ENCODE measurements at places on chromosomes 12 and 14.
A peak's percentile ranks its signal among the peaks of the same experiment; 100 is the strongest.

GRCh38 chr12:75099210-75099609 lies 110.4 kb downstream of the KCNC2 start:
- DNase-seq, result no peak

- no peak for DNase-seq
Measured at GRCh38 chr12:92574051-92574783, 128.6 kb upstream of the PLEKHG7 start.

DNA sequence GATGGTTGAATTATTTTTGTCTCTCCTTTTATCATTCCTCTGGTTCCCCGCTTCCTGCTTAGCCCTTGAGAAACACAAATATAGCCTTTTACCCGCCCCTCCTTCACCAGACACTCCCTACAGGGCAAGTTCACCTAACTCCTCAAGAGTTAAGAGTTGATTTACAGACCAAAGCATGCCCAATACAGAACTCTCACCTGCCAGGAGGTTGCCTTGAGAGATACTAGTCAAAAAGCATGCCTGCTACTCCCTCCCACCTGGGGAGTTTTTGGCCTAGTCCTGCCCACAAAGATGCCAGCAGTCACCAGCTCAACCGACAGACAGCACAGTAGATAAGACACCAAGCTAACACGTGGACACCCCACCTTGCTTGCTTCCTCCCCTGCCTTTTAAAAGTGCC lies 11.2 kb downstream of the LGMN start:
- no peak for DNase-seq

- no peak for DNase-seq
Measured at GRCh38 chr12:71671816-71672215, 7.7 kb downstream of the THAP2 start.

DNA sequence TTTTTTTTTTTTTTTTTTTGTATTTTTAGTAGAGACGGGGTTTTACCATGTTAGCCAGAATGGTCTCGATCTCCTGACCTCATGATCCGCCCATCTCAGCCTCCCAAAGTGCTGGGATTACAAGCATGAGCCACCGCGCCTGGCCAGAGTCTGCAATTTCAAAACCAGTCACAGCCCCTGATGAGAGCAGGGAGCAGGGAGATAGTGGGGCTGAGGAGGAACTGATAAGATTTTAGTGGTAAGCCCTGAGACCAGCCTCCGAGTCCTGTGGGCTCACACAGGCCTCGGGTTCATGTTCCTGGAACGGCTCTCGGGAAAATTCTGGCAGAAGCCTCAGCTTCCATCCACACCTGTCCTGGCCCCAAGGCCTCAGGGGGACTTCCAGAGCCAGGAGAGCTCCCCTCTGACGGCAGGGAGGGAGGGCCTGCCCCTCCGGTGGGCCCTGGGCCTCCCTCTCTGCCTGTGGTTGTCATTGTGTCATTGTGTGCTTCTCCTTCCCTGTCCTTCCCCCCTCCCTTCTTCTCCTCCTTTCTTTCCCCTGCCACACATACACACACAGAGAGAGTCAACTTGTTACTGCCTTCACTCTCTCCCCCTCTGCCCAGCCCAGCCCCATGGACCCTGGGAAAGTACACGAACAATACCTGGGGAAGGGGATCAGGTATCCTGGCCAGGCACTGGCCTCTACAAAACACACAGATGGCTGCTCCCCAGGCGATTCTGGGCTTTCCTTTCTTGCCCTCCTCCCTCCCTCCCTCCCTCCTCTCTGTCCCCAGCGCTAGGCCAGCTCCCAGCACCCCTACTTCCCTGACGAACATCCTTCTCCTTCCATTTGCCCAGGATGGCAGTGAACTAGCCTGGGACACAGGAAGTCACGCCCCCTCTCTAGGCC lies 294.1 kb downstream of the DPF3 start:
- DNase-seq, result no peak

- no peak for DNase-seq
Measured at GRCh38 chr12:38904537-38905479, 583 bp downstream of the CPNE8 start.

DNA sequence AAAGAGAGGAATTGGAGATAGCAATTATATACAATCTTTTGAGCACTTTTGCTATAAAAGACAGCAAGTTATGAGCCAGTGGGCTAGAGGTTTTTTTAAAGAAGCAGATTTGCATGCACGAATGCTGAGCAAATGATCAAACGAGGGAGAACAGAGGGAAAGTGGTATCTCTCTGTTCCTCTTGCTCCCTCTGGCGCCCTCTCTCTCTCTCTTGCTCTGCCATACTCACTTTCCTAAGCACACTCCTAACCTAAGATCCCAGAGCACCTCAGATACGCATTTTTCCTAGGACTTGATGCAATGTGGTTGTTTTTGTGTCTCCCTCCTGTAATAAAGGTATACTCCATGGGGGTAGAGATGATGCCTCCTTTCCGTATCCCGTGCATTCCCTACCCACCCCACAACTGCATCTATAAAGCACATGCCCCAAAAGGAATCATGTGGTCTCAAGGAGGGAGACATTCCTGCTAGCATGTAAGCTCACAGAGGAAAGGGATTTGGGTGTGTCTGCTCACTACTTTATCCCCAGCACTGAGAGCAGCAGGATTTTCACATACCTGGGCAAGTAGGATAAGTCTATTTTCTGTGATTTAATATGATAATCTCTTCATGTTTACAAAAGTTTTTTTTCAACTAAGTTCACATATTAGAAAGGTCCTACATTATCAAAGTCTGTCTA lies 270.2 kb downstream of the SSPN start:
- no peak for DNase-seq

DNA sequence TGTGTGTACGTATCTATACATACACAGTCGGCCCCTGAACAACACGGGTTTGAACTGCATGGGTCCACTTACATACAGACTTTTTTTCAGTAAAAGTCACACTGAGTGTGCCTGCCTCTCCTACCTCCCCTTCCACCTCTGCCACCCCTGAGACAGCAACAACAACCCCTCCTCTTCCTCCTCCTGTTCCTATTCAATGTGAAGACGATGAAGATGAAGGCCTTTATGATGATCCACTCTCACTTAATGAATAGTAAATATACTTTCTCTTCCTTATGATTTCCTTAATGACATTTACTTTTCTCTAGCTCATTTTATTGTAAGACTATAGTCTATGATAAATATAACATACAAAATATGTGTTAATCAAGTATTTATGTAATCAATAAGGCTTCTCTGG lies 25.5 kb downstream of the TM7SF3 start:
- no peak for DNase-seq

DNA sequence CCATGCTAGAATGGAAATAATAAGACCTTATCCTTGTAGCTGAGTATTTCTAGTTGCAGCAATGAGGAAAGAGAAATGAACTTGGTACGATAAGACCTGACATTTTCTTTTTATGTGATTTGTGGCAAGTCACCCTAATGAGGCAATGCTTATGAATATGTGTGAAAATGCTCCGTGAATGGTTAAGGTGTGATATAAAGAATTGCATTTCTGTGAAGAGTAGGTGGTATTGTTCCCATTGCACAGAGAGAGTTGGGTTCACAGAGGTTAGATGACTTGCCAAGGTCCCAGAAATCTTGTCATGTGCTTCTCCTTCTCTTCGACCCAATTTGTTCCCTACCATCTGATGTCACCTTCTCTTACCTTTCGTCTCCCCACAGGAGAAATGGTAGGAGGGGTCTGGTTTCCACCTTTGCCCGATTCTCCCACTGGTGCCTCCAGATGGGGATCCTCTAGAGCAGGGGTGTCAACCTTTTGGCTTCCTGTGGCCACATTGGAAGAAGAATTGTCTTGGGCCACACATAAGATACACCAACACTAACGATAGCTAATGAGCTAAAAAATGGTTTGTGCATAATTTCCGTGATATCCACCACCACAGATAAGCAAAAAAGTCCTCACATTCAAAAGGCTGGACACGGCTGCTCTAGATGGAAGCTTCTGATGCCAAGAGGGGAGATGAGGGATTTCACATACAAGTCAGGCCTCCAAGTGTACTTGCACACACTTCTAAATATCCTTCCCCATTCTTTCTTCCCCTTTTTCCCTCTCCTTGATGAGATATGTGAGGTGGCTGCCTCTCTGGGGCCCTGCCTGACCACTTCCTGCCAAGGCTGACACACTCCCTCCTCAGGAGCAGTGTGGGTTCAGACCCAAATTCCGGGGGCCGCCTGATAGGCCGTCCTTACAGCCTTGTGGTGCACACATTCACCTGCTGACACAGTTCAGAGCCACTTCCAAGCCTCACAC lies 96.1 kb downstream of the PLXNC1 start:
- DNase-seq, result peak; percentile 21

DNA sequence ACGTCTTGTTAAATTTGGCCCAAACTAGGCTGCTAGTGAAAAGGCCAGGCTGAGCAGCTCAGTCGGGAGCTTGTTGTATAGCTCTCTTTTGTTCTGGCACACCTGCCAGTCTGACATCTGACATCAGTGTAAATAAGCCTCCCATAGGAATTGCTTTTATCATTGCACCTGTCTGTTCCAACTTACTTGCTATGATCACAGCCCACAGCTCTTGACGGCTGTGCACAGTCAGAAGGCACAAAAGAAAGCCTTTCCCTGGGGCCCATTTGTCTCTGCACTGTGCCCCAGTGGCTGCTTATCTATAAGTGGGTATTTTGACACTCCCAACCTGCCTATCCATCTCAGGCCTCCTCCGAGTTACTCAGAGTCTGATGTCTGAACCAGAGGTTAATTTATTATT lies 324.5 kb downstream of the NUAK1 start:
- DNase-seq, result no peak

DNA sequence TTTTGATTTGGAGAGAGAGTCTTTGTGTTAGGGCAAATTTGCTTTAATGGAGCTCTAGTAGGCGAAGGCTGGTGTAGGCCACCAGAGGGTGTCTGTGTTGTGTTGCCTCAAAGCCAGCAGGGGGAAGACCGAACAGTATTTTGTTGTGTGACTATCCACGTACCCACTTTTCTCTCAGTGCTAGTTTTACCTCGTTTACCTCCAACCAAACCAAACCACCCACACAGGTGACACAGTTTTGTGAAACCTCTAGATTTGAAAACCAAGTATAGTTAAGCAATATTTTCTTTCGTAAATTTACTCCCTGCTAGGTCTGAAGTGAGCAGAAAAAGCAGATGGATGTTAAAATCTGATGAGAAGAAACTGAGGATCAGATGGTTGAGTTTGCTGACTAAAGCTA lies 36.3 kb upstream of the NPFF start:
- DNase-seq, result no peak

DNA sequence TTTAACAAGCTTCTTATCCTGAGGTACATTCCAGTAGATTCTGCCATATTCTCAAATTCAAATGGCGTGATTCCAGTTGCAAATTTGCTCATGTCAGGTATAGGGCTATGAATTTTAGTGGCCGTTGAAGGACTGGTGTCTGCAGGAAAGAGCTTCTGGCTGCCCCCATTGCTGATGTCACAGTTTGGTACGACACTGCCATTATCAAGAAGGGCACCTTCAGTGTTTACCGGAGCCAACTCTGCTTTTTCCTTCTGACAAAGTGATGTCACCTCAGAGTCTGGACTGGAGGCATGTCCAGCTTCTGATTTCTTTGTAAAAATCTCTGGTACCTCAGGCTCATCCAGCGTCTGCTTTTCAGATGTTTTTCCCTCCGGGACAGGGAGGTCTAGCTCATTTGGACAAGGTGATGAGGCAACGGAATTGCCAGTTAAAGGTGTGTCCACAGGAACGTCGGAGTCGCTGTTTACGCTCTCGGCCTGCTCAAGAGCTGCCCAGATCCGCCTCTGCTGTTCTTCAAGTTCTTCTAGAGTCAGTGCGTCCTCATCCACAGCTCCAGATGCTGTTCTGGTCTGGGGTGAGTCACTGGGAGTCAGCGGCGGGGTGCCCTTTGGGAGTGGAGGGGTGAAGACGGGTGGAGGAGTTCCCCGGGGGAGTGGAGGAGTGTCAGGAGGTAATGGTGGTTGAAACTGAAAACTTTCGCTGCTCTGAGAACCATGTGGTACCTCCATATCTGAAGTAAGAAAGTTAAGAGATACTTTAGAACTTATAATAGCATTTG lies 27.0 kb downstream of the ZCCHC8 start:
- no peak for DNase-seq

DNA sequence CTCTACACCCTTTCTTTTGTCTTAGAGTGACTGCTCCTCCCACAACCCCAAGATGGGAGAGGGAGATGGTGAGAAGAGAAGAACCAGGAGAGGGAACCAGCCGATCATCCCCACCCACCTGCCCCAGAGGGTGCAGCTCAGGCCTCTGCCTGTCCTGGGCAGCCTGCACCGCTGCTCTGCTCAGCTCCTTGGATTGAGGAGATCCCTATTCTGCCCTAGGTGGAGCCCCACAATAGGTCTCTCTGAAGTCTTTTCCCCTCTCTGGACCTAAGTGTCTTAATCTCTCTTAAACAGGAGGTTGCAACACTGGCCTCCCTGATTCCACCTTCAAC lies 2.2 kb downstream of the ANKRD33 start:
- no peak for DNase-seq

GRCh38 chr12:93261505-93262094 lies 116.1 kb upstream of the NUDT4 start:
- DNase-seq, result no peak

GRCh38 chr14:85911044-85911443 lies 381.1 kb downstream of the FLRT2 start:
- DNase-seq, result no peak

DNA sequence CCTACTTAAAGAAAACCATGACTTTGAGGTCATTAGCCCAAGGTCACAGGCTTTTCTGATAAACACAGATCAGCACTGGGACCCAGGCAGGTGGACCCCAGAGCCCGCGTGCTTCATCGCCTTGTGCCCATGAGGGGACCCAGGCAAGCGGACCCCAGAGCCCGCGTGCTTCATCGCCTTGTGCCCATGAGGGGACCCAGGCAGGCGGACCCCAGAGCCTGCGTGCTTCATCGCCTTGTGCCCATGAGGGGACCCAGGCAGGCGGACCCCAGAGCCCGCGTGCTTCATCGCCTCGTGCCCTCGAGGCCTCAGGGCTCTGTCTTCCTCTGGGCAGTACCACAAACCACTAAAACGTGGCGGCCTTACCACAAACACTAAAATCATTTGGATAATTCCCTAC lies 31.7 kb downstream of the STX2 start:
- DNase-seq, result no peak

DNA sequence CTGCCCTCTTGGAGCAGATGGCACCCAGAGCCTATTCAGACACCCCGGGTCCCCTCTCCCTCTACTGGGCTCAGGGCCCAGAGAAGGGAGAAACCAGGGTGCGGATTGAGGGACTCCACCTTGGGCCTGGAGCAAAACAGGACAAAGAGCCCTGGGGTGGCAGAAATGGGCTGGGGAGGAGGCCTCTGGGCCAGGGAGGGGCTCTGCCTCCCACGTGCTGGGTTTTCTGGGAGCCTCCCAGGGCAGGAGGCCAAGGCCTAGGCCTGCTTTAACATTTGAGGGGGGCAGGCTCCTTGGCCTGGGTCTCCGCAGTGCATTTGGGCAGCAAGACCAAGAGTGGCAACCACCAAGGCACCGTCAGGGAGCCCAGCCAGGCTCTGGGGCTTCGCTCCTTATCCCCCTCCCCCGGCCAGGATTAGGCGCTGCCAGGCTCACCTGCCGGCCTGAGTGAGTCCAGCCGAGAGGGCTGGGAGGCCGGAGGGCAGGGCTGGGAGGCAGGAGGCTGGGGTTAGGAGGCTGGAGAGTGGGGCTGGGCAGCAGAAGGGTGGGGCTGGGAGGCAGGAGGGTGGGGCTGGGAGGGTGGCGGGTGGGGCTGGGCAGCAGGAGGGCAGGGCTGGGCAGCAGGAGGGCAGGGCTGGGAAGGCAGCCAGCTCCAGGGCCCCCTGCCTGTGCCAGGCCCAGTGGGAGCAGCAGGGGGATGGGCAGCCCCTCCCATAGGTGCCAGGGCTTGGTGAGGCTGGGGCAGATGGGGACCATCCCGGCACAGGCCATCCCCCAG lies 101.8 kb upstream of the EIF5 start:
- no peak for DNase-seq
